ENCODE measurements at places on chromosomes 4 and X.

DNA sequence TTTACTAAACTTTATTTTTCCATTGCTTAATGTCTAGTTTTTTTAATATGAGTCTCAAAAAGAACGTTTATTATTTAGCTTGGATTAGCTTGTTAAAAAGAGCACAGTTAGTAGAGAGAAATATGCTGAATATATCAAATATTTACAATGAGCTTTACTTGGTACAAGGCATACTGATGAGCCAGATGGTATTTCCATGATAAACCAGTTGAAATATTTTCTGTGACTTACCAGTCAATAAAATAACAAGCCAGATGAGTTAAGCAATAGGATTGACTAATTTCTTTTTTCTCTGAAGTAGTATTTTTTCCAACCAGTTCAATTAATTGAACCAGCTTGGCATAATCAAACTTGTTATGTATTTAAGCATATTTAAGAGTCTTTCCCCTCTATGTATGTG, 134.1 kb downstream of the KLHL34 start:
- no peak for DNase-seq

DNA sequence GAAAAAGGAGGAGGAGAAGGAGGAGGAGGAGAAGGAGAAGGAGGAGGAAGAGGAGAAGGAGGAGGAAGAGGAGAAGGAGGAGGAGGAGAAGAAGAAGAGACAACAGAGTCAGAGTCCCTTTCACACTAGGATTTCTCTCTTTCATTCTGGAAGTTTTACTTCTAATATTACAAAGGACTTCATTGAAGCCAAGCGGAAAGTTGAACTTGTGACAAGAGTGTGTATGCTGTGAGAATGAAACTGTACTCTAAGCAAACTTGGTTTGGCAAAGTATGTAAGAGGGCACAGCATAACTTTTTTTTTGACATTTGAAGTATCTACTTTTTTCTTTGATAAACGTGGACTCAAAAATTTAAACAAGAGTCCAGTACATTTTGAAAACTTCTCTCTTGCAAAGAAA, 48.0 kb downstream of the CXCL8 start:
- no peak for DNase-seq

DNA sequence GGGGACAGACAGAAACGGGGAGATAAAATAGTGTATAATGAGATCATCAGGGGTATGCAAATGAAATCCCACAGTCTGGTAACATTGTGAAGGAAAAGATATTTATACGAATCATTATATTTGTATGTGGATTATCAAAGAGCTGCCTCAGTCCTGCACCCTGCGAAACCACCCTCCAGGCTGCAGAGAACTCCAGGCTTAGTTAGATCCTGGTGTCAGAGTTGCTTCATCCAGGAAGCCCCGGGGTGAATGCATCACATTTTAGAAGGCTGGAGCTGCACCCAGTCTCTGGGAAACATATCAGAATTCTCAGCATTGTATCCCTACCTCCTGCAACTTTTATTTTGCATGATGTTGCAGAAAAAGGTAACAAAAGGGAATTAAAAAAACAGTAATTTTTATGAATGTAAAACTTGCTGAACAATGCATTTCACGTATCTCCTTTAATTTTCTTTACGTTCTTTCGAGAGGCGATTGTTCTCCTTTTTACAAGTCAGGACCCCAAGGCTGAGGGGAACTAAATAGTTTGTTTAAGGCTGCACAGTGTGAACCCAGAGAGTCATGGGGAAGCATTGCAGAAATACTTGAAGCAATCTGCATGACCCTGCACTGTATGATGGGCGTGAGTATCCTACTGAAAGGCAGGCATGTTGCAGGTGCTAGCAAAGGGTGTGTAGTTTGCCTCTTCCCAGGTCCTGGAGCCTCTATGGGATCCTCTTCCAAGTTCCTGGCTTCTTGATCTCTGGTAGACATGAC, 299.5 kb upstream of the CLNK start:
- no peak for DNase-seq

DNA sequence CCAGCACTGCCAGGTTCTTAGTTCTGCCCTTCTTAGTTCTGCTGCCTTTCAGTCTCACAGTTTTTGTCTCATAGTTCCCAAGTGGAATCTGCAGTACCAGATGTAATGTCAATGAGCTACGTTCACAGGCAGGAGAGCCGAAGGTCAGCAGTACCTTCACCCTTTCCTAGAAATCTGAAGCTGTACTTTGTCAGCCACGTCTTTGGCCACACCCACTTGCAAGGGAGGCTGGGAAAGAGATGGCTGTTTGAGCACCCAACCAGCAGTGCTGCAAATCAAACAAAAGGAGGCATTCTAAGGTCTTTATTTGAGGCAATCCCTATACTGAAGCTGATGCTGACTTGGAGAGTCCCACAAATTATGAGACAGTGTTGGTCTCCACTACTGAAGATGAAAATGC, 199.1 kb upstream of the NPY2R start:
- no peak for DNase-seq

DNA sequence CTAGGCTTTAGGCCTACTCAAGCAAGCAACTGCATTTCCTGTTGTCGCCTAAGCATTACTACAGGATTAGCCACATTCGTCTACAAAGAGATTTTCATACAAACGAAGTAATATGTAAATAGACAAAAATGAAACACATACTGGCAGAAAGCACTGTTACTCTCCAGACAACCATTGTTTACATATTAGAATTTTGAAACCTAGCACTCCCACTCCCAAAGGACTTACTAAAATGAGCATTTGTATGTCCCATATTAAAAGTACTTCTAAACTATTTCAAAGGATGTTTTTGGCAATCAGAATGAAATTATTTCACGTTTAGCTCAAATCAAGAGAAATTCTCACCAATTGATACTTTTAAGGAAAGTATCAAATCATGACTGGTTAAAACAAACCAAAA, 570.8 kb downstream of the PRR32 start:
- no peak for DNase-seq

DNA sequence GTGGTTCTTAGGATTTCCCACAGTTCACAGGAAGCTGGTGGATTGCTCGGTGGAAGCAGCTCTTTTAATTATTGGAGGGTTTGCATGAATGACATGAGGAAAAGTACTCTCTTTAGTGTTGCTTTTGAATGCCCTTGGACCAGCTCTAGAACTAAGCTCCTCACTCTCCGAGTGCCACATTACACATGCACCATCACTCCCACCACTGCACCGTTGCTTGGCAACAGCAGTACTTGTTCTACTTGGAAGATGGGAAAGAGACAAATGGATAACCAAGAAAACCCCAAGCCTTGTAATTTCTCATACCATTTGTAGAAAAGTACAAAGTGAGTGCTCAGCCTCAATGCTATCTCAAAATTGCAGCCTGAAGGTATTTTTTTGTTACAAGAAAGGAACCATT, 620.2 kb upstream of the BOD1L1 start:
- no peak for DNase-seq

GRCh38 chrX:118528071-118528737, 32.6 kb downstream of the DOCK11 start:
- peak; percentile 64 for DNase-seq

GRCh38 chr4:6403400-6403685, 69.1 kb downstream of the PPP2R2C start:
- no peak for DNase-seq

DNA sequence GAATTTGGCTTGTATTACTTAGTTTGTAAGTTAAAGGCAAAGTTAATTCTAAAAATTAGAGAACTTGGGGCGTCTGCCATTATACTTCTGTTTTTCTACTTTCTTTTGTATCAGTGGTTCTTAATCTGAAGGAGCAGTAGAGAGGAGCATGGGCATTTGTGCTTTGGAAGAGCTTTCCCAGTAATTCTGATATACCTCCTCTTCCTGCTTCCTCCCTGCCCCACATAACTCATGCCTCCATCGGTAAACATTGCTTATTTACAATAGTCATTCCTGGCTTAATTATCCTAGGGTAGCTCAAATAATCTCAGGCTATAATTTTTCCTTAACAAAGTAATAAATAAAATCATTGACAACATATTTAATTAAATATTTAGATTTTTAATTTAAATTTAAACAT, 37.1 kb upstream of the SPARCL1 start:
- no peak for DNase-seq

Measured in CD4-positive, alpha-beta T cell treated with Interleukin-10 for 1 hour (primary cell).